ENCODE measurements at places on chromosomes 12 and 14.

DNA sequence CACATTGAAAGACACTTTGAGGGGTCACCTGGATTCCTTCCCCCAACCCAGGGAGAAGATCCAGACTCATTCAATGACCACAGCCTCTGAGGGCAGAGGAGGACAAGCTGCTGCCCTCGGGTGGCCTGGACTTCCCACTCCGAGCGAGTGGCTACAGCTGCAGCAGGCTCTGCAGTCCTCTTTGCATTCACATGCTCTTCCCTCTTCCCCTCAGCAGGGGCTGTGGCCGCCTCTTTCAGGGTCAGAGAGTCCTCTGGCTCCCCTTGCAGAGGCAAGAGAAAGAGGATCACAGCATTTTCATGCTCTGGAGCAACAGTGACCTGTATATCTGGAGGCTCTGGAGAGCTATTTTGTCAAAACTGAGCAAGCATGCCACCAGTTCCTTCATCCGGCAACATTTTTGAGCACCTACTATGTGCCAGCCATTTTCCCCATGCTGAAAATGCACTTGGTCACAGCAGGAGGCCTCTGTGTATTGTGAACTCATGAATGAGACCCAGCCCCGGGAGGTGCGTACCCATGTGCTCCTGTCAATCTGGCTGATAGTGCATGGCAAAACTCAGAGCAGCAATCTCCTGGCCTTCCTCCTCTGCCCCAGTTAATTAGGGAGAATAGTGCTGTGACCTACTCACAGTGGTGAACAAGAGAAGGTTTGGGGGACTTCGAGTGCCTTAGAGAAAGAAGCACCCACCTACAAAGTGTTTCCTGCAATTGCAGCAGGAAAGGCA lies 42.9 kb upstream of the KCNA5 start:
- no peak for DNase-seq

GRCh38 chr12:23686095-23686494 lies 263.4 kb downstream of the SOX5 start:
- DNase-seq: no peak

DNA sequence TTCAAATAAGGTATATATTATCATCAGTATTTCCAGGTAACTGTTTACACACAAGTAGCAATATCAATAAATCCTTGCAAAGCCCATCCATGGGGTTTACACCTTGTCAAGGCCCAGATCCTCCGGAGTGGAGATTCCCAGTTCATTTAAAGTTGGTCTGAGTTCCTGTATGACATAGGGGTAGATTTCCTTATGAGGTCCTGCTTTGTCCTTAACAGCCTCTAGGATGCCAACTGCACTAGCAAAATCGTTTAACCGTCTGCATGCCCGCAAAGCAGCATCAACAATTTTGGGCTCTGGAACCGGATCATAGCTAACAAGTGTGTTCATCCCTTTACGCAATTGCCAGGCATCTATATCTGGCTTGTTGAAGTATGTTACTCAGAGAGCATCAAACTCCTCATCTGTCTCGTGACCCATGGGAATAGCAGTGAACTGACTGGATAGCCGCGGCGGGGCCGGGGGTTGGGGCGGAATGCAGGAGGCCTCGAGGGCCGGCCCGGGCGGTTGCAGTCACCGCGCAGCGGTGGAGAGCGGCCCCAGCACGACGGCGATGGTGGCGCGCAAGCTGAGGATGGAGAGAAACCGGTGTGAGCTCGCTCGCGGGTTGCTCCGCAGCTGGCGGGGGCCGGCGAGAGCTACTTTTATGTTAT lies 30.6 kb upstream of the FBXO34 start:
- no peak for DNase-seq

DNA sequence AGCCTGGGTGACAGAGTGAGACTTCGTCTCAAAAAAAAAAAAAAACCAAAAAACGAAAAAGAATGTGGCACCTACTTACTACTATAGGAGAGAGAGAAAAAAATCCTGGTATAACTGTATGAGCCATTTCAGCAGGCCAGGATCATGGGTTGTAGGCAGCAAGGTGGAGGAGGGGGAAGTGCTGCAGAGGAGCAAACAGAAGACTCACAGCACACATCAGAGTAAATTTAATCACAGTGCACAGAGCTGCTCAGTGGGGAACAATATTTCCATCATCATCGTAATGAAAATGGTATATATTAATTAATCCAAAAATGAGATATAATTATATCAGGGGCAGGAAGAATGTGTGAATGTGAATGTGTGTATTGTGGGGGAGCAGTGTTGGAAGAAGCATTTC lies 175.8 kb downstream of the SLC2A13 start:
- DNase-seq: no peak

DNA sequence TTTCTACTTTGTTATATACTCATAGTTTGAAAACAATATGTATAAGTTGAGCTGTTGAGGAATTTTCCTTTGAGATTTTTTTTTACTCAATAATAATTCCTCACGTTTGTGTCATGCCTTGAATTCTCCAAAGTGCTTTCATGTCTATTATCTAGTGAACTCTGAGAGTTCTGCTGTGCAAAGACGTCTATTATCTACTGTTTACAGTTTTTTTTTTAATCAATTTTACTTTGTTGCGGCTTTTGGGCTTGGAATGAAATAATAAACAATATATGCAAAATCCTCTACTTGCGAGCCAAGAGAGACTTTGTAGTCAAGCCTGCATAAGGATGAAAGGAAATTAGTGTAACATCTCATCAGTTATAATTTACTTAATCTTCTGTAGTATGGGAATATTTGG lies 107.2 kb upstream of the FRMD6 start:
- no peak for DNase-seq

DNA sequence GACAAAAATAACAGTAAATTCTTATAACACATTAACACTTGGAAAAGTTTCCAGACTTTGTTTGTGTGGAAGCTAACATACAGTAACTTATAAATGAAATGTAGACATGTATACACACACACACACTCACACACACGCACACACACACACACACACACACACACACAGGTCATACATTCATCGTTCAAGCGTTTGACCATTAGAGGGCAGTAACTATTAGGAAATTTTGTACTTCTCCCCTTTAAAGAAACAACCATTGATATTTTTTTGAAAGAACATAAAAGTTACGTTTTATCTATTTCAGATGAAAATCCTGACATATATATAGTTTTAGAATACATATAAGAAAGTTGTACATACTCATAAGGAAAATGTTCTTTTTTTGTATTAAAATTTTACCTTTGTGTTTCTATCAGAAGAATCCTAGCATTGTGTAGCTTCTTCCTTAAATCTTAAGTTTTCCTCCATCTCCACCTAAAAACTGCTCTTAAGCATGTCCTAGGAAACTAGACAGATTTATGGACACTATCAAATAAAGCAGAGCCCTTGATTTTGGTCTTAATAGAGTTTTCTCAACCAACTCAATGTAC lies 29.0 kb downstream of the PTPRQ start:
- no peak for DNase-seq

DNA sequence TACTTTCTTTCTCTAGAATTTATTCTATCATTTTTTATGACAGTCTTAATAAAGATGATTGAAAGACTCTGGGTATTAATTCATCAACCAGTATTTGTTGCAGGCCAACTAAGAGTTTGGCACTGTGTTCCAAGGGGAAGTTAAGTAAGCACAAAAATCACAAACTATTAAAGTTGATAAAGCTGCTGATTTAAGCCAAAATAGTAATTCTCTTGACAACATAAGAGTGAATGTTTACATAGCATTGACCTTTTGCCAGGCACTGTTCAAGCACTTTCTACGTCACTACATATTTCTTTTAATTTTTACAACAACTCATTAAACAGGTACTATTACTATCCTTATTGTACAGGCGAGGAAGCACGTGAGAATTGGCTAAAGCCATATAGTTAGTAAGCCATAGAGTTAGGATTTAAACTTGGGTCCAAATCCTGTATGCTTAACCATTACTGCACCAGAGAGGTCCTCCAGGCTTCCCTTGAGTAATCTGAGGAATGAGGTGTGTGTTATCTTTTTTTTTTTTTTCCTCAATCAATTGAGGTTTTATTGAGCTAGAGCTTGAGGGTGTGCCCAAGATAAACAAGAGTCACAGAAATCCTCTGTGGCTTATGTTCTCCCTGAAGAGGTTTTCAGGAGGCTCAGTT lies 1009.6 kb downstream of the DIO2 start:
- no peak for DNase-seq

DNA sequence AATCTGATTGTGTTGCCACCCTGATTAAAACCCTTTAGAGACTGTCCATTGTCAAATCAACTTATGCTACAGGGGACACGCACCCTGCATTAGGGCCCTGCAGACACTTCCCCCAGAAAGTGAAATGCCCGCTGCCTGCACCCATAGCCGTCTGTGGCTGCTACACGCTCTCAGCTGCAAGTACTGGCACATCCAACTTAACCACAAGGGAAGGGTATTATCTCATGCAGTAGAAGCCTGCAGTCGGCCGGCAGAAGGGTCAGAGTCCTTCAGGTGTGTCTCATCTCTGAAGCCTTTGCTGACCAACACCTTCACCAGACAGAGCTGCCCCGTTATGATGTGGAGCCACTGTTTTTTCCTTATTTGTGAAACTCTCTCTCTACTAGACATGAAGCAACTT lies 20.8 kb downstream of the CFAP251 start:
- DNase-seq: no peak

- no peak for DNase-seq
Observed at GRCh38 chr14:51733147-51733546, 81.4 kb downstream of the FRMD6 start.

DNA sequence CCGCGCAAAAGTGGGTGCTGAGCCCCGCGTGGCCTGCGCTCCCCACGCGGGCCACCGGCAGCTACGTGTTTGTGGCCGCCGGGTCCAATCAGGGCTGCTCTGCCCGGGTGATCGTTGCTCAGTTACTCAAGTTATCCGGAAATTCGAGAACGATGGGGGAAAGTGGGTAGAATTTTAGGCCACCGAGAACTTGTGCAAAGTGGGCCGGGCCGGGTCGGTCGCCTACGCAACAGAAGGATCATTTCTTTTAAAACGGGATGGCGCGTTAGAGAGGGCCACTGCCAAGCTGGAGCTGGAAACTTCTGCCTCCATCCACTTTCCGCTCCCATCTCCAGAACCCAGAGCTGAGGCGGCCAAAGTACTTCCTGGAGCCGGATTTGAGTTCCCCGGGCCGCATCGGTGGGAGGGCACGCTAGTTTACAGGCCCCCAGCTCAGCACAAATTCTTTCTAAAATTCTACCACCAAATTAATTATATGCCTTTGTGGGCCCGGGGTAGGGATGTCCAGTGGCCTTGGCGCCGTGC lies 3.5 kb downstream of the RFX4 start:
- no peak for DNase-seq

DNA sequence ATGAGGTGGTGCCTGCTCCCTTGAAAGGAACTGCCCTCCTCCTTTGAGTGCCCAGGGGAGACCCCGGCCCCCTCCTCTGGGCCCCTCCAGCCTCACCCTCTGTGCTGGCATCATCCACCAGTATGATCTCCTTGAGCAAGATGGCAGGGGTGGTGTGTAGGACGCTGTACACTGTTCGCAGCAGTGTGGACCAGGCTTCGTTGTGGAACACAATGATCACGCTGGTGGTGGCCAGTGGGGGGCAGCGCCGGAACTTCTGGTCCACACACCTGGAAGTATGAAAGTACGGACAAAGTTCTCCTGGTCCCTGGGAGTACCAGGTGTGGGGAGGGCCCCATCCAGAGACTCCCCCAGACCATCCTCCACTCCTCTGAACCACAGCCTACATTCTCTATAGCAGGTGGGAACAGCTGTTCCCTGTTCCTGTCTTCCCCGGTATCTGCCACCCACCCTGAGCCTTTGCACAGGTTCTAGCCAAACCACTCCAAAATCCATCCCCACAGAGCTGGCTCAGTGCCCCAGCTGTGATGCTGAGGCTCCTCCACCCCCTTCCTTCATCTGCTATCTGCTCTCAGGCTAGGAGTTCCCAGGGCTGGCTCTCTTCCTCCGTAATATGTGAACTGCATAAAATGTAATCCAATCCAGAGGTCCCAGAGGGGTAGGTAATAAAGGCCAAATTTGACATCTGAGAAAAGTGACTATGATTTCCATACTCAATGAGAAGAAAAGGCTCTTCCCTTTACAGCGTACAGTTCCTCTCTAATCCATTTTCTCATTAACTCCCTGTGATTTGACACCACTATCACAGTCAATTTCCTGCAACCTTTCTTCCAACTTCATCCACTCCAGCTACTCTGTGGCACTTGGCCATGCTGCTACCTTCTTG lies 13.9 kb downstream of the GALNT6 start:
- no peak for DNase-seq

DNA sequence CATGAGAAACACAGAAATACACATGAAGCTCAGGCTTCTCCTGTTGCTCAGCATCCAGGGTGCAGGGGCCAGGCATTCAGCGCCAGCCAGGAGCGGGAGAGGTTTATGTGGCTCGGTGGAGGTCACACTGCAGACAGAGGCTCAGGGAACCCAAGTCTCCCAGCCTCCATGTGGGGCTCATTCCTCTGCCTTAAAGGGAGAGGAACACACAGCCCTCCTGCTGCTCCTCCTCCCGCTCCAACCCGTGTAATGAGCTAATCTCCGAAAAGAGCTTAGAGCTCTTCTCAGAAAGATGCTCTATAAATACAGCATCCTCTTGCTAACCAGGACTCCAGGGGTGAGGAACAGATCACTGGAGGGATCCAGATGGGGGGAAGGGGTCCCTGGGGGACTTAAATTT lies 28.2 kb downstream of the FGF6 start:
- DNase-seq: no peak

- no peak for DNase-seq
Observed at GRCh38 chr14:23910101-23910875, 43.3 kb upstream of the DHRS4 start.

- DNase-seq: no peak
Observed at GRCh38 chr12:89701606-89702206, 6.9 kb downstream of the ATP2B1 start.

GRCh38 chr12:28689398-28690175 lies 459.5 kb upstream of the FAR2 start:
- DNase-seq: no peak

GRCh38 chr12:46891306-46891705 lies 65.5 kb upstream of the SLC38A4 start:
- DNase-seq: no peak

DNA sequence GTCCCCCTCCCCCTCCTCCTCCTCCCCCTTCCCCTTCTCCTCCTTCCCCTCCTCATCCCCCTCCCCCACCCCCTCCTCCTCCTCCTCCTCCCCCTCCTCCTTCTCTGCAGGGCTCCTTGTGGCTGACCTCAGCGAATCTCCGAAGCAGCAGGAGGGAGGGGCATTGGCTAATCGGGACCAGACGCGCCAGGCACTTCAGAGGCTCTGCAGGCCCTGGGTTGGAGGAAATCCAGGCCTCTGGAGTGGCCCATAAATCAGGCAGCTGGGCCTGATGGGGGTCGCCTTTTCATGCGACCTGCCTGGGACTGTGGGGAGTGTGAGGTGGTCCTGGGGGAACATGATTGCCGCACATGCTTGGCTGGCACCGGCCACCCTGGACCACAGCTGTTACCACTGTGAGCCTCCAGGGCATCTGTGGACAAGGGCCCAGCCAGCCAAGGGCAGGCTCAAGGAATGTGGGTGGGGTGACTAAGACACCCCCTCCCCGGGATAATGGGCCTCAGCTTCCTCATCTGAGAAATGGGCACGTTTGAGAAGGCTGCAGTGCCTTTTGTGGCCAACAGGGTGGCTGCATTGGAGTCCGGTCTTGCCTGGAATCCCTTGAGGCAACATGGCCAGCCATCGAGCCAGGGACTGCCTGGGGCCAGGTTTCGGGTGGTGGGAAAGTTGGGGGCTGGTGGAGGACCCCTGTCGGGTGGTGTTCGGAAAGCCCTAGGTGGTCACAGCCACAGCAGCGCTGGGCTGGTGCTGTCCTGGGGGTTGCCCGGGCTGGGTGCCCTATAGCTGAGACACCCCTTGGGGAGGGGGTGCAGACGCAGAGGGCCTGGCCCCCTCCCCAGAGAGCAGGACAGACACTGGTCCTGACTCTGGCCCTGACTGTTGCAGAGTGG lies 12.0 kb downstream of the KIF26A start:
- DNase-seq: no peak

All from activated naive CD4-positive, alpha-beta T cell (primary cell).